Lower lobe of right lung (tissue), 2 donors: ENCODE measurements at places on chromosomes 11 and 22. TPM values are rescaled to one million over a fixed set of nuclear protein-coding genes. Genes with fewer than 3 reads are reported as not detected.

The CCDC188 gene
- 0.77 TPM for total RNA-seq

The CATSPER1 gene
- 3.6 TPM for total RNA-seq

DNA sequence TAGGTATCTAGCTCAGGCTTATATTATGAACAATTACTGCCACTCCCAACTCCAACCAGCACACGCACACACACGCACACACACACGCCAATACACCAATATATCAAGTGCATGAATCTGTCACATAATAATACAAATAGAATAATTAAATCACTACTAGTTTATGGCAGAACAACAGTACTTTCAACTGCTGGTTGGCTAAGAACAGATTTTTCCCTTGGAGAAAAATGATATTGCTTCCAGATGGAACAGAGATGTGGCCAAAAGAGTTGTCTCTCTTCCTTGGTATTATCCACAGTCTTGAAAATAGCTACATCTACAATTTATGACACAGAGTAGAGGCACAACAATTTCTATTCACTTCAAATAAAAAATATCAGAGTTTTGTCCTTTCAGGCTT lies 538.3 kb upstream of the FAT3 start:
- H3K4me3 ChIP-seq = no peak overlapping the region
- H3K27ac ChIP-seq = no peak overlapping the region
- no peaks in the 10 kb centered on the region for H3K36me3 ChIP-seq
- H3K27me3 ChIP-seq = no peaks in the 10 kb centered on the region
- DNase-seq = no peak

DNA sequence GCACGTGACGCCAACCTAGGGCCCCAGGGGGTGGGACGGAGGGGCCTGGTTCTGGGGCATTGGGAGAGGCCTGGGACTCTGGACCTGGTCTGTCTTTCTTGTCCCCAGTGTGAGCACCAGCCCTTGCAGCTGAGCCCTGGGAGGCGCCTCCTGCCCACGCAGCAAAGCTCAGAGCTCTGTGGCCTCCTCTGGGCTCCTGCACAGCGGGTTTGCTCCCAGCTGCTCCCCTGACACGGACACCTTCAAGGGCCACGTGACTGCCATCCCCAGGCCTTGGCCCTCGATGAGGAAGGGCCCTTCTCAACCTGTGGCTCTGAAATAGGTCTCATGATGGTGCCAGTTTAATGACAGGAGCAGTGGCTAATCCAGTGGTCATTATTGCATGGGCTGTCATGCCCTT lies 31.5 kb upstream of the CCDC188 start:
- H3K4me3 ChIP-seq = no peak overlapping the region
- no peak for DNase-seq
- no peaks in the 10 kb centered on the region for H3K4me1 ChIP-seq
- H3K27me3 ChIP-seq = peaks cover 10% of the 10 kb centered on the region

DNA sequence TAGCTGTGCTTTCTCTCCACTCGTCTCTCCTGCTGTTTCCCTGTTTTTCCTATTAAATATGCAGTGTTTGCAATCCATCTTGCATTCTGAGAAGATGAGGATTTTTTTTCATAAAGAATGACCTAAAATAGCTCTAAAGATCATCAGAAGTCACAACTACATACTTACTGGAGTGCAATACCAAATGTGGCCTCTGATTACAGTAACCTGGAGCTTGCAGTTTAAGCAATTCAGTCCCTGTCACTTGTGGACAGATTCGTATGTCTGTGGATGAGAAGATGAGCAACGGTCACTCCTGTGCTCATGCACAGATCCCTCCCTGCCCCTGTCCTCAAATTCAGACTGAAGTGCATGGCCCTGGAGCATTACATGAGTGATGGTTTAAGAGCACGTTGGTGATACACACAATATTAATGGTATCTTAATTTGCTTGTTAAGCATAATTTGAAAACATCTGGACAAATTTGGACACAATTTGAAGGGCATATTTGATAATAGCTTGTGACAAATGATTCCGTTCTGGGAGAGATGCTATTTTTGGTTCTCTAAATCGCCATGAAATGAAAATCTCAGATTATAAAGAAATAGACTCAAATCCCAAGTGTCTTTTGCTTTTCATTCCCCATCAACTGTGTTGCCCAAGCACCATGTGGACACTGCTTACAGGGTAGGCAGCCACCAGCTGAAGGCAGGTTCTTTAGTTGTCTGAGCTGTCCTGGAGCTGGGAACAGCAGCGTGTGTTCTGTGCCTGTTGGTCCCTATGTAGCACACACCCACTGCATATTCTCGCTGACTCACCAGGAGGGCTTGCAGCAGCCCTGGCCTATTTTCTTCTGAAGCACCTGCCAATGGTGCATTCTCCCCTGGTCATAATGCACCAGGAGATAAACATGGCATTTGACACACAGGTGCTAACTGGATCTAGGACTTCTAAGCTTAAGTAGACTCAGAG lies 32.6 kb upstream of the PRAME start:
- no peak overlapping the region for H3K27ac ChIP-seq
- peaks cover 6% of the 10 kb centered on the region for H3K27me3 ChIP-seq
- no peak overlapping the region for H3K4me3 ChIP-seq
- H3K36me3 ChIP-seq = no peaks in the 10 kb centered on the region
- no peak for DNase-seq

DNA sequence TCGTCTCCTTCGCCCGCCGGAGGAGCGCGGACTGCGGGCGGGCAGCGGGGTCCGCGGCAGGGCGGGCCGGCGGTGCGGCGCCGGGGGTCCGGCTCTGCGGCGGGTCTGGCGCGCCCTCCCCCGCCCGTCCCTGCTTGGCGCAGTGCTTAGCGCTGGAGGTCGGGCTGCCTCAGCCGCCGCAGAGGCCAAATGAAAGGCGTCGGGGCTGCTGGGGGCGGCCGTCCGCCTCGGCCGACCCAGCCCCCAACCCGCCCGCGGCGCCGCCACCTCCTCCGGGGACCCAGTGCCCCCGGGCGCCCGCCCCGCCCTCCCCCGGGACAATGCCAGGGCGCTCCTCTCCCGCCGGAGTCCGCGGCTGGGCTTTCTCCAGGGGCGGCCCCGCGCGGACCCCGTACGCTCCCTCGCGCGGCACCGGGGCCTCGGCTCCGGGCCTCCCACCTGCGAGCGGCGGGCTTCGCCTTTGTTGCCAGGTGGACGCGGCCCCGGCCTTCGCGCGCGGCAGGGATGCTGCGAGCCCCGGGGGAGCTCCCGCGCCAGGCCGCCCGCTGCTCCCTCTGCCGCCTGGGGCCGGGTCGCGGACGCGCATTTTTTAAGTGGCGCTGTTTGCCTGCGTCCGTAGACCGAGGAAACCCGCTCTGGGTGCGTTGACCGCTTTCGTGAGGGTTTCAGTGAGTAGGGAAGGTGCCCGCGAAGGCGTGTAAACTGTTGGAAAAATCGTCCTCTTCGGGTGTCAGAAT lies 583 bp downstream of the APLP2 start:
- peak overlapping the region; percentile 78 for H3K4me3 ChIP-seq
- H3K4me1 ChIP-seq = peaks cover 41% of the 10 kb centered on the region
- peak; percentile 65 for DNase-seq
- no peaks in the 10 kb centered on the region for H3K36me3 ChIP-seq
- peak overlapping the region; percentile 95 for H3K27ac ChIP-seq

DNA sequence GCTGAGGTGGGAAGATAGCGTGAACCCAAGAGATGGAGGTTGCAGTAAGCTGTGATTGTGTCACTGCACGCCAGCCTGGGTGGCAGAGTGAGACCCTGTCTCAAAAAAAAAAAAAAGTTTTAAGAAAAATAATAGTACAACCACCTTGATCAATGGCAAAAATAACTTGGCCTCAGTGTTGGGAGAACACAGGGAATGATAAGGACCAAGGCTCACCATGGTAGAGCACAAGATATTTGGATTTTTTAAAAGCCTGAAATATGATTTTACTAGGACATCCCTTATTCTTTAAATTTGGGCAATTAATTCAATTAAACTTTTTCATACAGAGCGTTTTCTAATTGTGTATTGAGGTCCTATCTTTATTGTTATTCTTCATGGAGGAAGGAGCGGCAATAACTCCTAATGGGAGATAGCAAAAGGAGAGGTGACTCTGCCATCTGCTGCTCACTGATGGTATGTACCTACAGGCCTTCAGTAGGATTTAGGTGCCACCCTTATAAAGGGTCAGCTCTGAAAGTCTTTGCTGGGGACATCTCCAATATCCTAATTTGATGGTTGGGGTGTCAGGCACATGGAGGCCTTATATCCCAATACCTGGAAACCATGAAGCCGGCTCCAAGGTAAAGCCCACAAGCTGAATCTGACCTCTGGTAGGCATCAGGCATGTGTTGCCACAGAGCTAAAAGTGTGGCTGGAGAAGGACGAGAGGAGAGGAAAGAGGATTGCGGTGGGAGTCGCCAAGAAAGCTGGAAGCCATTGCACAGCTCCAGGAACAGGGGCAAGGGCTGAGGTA lies 21.9 kb upstream of the POLD3 start:
- H3K36me3 ChIP-seq = no peaks in the 10 kb centered on the region
- H3K4me1 ChIP-seq = no peaks in the 10 kb centered on the region
- H3K4me3 ChIP-seq = no peak overlapping the region
- H3K27me3 ChIP-seq = no peaks in the 10 kb centered on the region
- no peak for DNase-seq

GRCh38 chr11:128506356-128506755 lies 81.0 kb downstream of the ETS1 start:
- H3K4me3 ChIP-seq = peak overlapping the region; percentile 39
- H3K27me3 ChIP-seq = no peaks in the 10 kb centered on the region
- H3K27ac ChIP-seq = peak overlapping the region; percentile 83
- peaks cover 6% of the 10 kb centered on the region for H3K36me3 ChIP-seq

- no peaks in the 10 kb centered on the region for H3K27me3 ChIP-seq
- H3K36me3 ChIP-seq = no peaks in the 10 kb centered on the region
- peak; percentile 70 for DNase-seq
- H3K27ac ChIP-seq = no peak overlapping the region
- no peak overlapping the region for H3K4me3 ChIP-seq
- H3K4me1 ChIP-seq = peaks cover 12% of the 10 kb centered on the region
Observed at GRCh38 chr22:35582861-35583670, 34.1 kb downstream of the MB start.

The SLC6A5 gene
- total RNA-seq = not detected

The SNX32 gene
- total RNA-seq = 0.47 TPM

DNA sequence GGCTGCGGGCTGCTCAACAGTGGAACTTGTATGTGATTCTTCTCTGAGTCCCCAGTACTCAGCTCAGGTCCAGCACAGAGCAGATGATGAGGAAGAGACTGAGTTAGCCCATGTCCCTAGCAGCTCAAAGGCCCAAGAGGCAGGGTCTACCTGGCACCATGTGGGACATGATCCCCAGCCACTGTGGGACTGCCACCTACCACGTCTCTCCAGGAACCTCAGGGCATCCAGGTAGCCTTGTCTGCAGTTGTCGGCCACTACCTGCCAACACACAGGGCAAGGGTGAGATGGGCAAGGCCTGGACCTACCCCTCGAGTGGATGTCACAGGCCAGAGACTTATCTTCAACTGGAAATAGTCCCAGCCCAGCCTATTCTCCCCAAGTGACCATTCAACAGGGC lies 4.4 kb downstream of the PNPLA5 start:
- no peak overlapping the region for H3K27ac ChIP-seq
- peaks cover 7% of the 10 kb centered on the region for H3K4me1 ChIP-seq
- H3K36me3 ChIP-seq = no peaks in the 10 kb centered on the region
- no peak overlapping the region for H3K4me3 ChIP-seq
- DNase-seq = no peak
- peaks cover 59% of the 10 kb centered on the region for H3K27me3 ChIP-seq

The FUT4 gene
- 7.1 TPM for total RNA-seq
